ENCODE measurements at places on chromosomes 11 and 22.

GRCh38 chr11:13685461-13686108 is 17.1 kb downstream of the FAR1 start:
- DNase-seq: no peak

DNA sequence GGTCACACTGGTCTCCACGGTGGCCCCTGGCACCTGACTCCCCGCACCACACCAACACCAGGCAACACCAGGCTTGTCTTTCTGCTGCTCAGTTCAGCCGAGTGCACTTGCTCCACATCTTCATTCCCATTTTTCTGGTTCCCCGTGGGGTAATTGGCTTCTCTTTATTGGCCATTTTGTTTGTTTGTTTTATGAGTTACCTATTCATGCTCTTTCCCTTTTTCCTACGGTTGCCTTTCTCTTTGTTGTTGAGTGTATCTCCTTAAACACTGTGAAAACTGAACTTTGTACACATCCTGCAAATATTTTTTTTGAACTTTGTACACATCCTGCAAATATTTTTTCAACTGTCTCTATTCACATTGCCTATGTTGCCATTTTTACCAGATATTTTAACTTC is 834.0 kb downstream of the BRD1 start:
- DNase-seq: no peak

- no peak for DNase-seq
Measured at GRCh38 chr11:66313321-66314185, 3.3 kb downstream of the CD248 start.

DNA sequence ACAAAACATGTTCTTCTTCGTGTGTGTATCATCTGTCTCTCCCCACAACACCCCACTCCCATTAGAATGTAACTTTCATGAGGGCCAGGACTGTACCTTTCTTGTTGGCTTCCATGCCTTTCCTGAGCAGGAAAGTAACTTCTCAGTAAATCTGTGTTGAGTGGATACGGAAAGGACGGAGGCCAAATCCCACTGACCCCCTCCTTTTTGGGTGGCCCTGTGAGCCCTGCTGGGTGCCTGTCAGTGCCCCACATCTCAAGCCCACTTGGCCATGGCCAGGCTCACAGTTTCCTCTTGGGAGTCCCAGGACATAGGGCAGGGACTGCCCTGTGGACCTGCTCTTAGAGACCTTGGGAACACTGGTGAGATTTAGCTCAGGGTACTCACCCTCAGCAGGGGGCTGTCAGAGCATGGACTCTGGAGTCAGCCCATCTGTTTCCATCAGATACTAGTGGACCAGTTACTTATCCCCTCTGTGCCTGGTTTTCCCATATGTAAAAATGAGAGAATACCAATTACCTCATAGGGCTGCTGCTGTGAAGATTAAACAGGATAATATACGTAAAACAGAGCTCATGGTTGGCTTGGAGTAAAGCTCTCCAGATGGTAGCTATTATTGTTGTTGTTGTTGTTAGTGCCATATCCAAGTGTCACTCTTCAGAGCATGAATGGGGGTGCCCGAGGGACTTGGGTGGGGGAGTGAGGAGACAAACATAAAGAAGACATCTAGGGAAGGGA is 1.0 kb upstream of the C11orf96 start:
- no peak for DNase-seq

DNA sequence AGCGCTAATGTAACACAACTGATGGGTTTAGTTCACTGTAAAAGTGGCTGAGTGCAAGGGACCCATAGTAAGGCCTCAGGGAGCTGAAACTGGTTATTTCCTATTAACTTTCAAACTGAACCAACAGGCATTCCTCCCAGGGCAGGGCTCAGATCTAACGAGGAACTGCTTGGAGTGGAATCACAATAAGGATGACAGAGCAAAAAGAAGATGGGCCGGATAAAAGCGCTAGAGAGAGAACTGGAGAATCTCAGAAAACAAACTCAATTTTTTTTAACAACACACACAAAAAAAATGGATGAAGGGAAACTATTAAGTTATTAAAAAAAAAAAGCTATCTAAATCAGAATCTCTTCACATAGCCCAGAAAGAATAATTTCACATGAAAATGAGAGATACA is 14.2 kb upstream of the CHORDC1 start:
- no peak for DNase-seq

DNA sequence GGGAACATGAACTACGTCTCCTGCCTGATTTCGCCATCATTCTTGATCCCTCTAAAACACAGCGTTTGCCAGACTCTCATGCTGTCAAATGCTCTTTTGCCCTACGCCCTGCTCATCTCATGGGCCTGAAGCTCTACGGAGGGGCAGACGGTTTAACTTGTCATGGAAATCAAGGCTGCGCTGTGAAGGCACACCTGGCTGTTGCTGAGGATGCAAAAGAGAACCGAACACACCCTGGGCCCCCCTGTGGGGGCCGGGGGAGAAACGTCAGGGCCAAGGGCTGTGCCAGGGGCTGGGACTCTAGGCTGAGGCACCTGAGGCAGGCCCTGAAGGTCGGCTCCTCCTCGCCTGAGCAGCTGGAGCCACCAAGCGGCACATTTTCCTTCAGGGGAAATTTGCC is 957.2 kb downstream of the BRD1 start:
- no peak for DNase-seq

Data from activated naive CD4-positive, alpha-beta T cell treated with Interleukin-2 at 50 U/mL for 16 hours (primary cell).